Breast epithelium (tissue), 4 donors: ENCODE measurements at places on chromosomes 2 and 18. TPM values are rescaled to one million over a fixed set of nuclear protein-coding genes. Genes with fewer than 3 reads are reported as not detected.
A peak's percentile ranks its signal among the peaks of the same experiment; 100 is the strongest.

GRCh38 chr2:225765820-225766219 is 366.3 kb downstream of the NYAP2 start:
- no peak for DNase-seq

- peak; percentile 52 for DNase-seq
Observed at GRCh38 chr18:11733031-11733430, 44.0 kb downstream of the GNAL start.

DNA sequence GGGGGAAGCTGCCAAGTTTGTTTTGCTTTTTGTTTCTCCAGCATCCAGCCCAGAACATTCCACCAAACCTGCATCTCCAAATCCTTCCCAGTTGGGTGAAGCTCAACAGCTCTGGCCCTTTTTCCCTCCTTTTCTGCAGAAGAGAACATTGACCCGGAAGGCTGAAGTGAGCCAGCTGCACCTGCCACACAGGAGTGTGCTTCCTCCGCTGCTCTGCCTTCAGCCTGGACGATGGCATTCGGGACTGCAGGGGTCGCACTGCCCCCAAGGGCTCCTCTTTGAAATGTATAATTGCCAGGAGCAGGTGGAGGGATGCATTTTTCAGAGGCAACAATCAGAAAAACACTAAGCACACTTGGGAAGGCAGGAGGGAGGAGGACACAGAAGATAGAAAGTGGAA is 41.8 kb downstream of the ST8SIA5 start:
- DNase-seq: no peak

DNA sequence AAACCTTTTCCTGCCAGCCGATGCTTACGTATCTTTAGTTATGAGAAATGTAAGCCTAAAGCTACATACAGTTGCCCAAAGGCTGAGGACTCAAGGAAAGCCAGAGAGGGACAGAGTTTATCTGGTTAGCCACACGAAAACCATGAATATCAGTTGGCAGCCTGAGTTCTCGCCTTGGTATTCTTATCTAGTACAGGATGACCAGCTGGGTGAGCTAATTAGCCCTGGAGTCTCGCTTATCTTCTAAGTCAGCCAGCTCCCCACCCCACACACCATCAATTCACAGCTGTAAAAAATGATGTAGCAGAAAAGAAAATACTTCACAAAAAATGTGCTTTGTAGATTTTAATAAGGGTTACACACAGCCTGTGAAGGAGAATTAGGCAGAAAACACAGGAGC is 617.5 kb upstream of the SOX11 start:
- no peak for DNase-seq

GRCh38 chr2:201880993-201881611 is 74.8 kb downstream of the CDK15 start:
- DNase-seq: no peak

DNA sequence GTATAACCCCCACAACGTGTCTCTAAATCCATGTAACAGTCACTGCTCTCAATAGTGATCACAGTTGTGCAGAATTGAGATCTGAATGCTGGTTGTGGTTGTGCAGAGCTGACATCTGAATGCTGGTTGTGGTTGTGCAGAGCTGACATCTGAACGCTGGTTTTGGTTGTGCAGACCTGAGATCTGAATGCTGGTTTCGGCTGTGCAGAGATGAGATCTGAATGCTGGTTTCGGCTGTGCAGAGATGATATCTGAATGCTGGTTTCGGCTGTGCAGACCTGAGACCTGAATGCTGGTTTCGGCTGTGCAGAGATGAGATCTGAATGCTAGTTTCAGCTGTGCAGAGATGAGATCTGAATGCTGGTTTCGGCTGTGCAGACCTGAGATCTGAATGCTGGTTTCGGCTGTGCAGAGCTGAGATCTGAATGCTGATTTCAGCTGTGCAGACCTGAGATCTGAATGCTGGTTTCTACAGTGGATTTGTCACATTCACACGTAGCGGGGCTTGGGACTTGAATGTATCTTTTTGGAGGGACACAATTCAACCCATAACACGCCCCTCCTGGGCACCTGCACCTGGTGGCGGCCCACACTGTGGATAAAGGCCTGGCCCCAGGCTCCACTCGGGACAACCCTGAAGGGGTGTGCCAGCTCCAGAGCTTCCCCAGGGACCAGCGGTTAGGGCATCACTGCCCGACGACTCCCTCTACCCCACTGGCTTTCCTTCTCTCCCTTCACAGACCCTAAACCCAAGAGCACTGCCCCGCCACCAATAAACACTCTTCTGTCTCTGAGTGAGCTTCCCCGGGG is 51.1 kb upstream of the SLC66A3 start:
- no peak for DNase-seq

DNA sequence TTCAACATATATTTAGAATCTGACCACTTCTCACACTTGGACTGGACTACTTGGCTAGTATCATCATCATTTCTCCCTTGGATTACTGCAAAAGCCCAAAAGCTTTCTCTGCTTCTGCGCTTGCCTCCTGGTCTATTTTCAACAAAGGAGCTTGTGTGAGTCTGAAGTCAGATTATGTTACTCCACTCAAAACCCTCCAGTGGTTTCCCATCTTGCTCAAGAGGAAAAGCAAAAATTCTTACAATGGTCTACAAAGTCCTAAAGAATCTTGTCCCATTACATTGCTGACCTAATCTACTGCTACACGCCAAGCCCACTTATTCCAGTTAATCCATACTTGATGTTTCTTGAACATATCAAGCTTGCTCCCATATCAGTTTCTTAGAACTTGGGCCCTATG is 9.6 kb downstream of the PREPL start:
- DNase-seq: no peak

GRCh38 chr2:167524786-167525185 is 636.5 kb downstream of the XIRP2 start:
- DNase-seq: no peak

GRCh38 chr2:133247631-133248030 is 320.6 kb downstream of the NCKAP5 start:
- DNase-seq: no peak

DNA sequence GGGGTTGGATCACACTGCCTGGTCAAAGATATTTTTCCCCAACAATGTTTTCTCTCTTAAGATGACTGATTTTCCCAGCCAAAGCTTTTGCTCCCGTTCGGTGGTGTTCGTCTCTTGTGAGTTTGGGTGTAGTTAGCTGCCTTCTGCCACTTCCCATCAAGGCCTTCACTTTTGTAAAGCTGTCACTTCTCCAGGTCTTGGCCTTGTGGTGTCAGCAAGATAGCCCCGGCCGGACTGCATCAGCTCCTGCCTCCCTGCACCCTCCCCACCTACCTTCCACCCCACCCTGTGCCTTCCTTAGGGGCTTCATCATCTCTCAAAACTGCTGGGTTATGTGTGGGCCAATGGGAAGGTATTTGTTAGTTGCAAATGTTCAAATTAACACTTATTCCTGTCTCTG is 228.9 kb downstream of the BCL11A start:
- no peak for DNase-seq

DNA sequence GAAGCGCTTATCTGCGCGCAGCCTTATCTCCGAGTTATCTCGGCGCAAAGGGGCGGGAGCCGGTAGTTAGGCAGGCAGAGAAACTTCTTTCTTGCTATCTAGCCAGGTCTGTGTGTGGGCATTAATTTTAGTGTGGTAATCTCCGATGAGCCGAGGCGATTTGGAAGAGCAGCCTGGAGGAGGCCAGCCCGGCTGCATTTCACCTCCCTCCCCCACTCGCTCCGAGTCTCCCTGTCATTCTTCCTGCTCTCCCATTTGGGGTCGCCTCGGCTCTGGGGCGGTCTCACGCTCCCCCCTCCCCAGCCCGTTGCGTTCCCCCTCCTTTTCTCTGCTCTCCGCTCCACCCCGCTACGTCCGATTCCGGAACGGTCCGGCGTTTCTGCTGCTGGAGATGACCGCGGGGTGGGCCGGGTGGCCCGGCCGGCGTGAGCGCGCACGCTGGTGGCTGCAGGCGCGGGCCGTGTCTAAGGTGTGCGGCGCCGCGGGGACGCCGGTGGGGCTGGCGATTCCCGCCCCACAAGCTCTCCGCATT is 566 bp downstream of the GATA6 start:
- no peak for DNase-seq

GRCh38 chr18:78779996-78780718 is 199.5 kb upstream of the SALL3 start:
- no peak for DNase-seq

GRCh38 chr2:3960106-3960505 is 256.7 kb downstream of the DCDC2C start:
- no peak for DNase-seq

DNA sequence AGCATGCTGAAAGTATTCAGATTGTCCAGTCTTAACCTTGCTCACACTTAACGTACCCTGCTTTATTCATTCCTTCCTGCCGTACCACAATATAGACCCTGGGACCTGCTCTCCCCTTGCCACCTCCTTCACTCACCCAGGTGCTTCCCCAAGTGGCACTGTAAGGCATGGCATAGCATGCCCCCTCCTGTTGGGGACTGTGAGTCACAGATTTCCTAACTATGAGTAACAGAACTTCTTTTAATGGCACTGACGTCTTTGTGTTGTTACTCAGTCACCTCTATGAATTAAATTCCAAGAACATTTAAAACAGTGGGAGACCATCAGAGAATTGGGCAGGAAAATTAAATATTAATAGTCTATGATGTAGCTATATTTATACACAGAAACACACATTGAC is 117.2 kb downstream of the CTNNA2 start:
- DNase-seq: no peak

- DNase-seq: no peak
Observed at GRCh38 chr2:174618179-174618578, 20.6 kb upstream of the WIPF1 start.

- DNase-seq: no peak
Observed at GRCh38 chr2:52703004-52703403, 1064.6 kb upstream of the CHAC2 start.

- no peak for DNase-seq
Observed at GRCh38 chr2:102461188-102461587, 11.8 kb upstream of the SLC9A4 start.

- no peak for DNase-seq
Observed at GRCh38 chr18:67710639-67711038, 194.1 kb upstream of the DSEL start.

DNA sequence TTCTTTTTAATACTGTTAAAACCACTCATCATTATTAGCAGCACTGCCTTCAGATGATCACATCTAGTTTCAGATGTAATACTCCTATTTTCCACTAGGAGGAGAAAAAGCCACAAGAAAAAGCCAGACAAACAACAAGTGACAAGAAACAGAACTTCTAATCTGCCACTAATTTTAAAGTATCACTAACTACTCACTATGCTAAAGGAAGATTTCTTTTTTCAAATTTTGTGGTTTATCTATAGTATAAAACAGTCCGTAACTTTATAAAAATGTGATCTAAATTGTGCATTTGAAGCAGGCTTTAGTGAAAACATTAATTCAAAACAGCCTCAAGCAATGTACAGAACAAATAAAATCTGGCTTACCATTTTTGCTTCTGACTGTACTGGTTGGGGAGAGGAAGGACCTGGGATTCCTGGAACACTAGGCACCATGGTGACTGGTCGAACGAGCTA is 56.8 kb downstream of the ATF2 start:
- DNase-seq: no peak

GRCh38 chr2:237315170-237315828 is 98.7 kb downstream of the COL6A3 start:
- DNase-seq: peak; percentile 94

- DNase-seq: no peak
Observed at GRCh38 chr2:217468042-217468830, 534.6 kb downstream of the TNS1 start.

DNA sequence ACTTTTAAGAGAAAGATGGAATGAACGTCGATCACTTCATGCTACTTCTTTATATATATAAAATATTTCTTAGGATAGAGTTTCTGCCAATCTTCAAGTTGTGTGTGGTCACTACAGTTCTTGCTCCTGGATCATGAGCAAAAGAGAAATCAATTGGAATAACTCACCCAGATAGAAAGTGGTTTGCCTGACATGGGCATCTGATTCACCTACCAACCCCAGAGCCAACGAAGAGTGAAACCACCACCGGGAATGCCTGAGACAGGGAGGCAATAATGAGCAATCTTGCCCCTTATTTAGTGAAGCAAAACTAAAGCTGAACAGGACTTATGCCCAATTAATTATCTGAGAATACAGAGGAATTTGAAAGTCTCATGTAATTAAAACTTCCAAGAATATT is 250.2 kb upstream of the REG3G start:
- no peak for DNase-seq

DNA sequence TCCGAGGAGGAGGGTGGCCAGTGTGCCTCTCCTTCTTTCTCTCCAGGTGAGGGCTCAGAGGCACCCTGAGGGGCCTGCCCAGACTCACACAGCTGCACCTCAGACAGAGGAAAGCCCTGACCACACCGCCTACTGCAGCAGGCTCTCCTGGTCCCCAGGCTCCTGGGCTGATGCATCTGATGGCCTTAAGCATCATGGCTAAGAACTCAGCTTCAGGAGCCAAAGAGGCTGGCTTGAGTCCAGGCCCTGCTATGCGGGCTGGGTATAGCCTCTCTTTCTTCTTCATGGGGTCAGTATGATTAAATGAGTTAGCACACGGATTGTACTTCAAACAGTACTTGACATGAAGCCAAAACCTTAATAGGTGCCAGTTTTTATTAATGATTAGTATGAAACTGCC is 89.6 kb downstream of the TGFA start:
- DNase-seq: no peak

DNA sequence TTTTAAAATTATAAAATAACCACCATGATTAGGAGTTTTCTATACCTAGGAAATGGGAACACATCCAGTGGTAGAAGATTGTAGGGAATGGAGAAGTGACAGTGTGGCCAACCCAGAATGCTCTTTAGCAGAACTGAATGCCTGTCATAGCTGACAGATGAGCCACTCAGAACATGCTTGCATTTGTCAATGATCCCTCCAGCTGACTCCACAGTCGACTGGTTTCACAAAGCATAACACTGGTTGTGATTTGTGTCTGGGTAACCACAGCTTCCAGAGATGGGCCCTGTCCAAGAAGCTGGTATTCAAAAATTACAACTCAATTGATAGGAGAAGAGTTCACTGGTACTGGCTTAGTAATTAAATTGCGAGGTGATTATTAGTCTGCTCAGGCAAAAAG is 9.0 kb upstream of the CTIF start:
- no peak for DNase-seq

Gene TLX2
- total RNA-seq: not detected

Gene SPP2
- not detected for total RNA-seq

Gene ANKRD62
- not detected for total RNA-seq

Gene TNFRSF11A
- total RNA-seq: 4.6 TPM

Gene NRP2
- 18.4 TPM for total RNA-seq

Gene CIDEA
- 68.6 TPM for total RNA-seq

Gene EIF2B4
- total RNA-seq: 47.9 TPM

Gene LYG2
- total RNA-seq: not detected

Gene CDK15
- total RNA-seq: 0.33 TPM

Gene IL36B
- total RNA-seq: not detected

Gene SLC9A4
- not detected for total RNA-seq

Gene CD8A
- total RNA-seq: 2.0 TPM

Gene WDR54
- 6.7 TPM for total RNA-seq
